ENCODE measurements at places on chromosomes 7 and 10.

GRCh38 chr10:108612485-108612884, 1310.8 kb downstream of the XPNPEP1 start:
- DNase-seq: no peak

DNA sequence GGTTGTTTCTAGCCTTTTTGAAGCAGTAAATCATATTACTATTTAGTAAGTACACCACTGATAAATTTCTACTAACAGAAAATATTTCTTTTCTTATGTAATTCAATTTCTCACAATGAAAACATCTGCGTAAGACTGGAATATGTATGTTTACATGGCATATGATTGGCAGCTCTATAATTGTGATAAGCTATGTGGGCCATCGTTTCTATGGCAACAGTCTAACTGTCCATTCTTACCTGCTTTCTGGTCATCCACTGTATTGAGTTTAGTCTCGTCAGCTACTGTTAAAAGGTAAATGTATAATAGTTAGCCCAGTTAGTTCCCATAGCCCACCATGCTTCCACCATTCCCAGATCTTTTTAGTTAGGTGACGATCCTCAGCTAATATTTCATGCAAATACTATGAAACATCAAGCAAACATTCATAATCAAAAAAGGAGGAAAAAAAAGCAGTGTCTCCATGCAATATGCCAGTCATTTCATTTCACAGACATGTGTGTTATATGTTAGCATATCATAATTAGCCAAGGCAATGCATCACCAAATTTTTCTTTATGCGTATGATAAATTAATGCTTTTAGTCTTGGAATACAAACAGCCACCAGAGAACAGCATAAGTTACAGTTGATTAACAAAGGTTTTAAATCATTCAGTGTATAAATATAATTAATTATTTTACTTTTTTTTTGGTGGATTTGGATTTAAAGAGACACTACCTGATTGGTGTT, 479.0 kb downstream of the PARD3 start:
- DNase-seq: no peak

GRCh38 chr10:61529208-61529607, 76.0 kb upstream of the TMEM26 start:
- DNase-seq: no peak

DNA sequence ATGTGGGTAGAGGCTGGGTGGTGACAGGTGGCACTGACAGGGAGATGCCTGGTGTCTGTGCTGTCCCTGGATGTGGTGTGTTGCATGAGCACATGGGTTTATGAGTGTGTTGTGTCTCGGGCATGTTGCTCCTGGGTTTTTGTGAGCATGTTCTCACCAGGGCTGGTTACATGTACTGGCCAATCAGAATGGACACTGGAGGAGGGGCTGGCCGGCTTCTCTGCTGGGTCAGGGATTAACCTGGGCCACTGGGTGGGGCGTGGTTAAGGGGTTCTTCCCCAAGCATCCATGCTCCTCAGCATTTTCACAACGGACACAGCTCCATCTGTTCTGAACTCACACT, 20.8 kb upstream of the VOPP1 start:
- DNase-seq: no peak
